ENCODE measurements at places on chromosomes 11 and 22.
A peak's percentile ranks its signal among the peaks of the same experiment; 100 is the strongest.

- DNase-seq, result no peak
Measured at GRCh38 chr22:50118129-50118528, 28.3 kb downstream of the MOV10L1 start.

- peak; percentile 78 for DNase-seq
Measured at GRCh38 chr22:45531441-45532234, 29.0 kb downstream of the FBLN1 start.

DNA sequence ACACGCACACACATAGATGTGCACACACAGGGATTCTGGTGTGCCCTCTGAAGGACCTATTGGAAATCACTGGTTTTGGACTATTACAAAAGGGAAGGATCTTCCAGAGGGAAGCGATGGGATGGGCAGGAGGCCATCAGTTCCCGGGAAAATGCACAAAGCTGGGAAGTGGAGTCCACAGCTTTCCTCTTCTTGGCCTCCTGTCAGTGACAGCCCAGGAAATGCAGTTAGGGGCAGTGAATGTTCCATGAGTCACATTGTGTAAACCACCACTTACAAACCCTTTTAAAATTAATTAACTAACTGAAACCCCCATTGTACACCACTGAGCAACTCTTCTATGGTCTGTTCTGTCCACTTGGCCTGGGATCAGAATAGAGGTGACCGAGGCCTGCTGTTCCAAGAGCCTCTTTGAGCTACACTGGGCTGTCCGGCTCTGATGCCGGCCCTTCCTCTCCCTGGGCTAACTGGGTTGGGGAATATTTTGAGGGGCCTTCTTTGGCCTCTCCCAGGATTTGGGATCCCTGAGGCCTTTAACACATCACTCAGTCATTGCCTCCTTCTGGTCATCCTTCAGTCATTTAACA is 137.7 kb downstream of the FEZ1 start:
- DNase-seq, result no peak

- DNase-seq, result no peak
Measured at GRCh38 chr22:45190202-45190872, 26.6 kb downstream of the NUP50 start.

DNA sequence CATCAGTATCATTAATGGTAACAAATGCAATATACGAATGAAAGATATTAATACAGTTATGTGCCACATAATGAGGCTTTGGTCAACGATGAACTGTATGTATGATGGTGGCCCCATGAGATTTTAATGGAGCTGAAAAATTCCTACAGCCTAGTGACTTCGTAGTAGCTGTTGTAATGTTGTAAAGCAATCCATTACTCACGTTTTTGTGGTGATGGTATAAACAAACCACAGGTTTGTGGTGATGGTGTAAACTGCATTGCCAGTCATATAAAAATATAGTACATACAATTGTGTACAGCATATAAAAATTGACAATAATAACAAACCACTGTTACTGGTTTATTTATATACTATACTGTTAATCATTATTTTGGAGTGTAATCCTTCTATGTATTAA is 27.4 kb upstream of the GRIA4 start:
- DNase-seq, result peak; percentile 2

DNA sequence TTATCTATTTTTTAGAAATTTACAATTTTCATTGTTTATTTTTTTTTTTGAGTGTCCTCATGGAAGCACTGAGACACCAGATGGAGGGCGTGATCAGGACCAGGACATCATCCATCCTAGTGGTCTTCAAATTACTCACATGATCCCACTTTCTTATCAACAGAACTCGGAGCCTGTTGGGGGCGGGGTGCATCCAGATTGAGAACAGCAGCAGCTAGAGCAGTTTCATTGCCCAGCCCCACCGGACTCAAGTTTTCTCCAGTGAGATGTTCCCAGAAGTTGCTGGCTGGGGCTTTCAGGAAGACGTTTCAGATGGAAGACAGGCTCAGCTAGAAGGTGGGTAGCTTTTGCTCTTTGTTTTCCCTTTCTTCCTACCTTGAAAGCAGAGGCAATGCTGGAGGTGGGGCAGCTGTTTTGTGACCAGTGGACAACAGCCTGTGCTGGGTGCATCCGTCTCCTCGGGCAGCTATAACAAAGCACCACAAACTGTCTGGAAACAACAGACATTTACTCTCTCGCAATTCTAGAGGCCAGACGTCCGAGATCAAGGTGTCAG is 562.1 kb downstream of the TBC1D22A start:
- no peak for DNase-seq

GRCh38 chr11:98842187-98842586 is 178.6 kb upstream of the CNTN5 start:
- no peak for DNase-seq

- no peak for DNase-seq
Measured at GRCh38 chr11:73510877-73511276, 87.0 kb downstream of the FAM168A start.

- DNase-seq, result no peak
Measured at GRCh38 chr11:106233191-106233590, 155.7 kb downstream of the AASDHPPT start.

DNA sequence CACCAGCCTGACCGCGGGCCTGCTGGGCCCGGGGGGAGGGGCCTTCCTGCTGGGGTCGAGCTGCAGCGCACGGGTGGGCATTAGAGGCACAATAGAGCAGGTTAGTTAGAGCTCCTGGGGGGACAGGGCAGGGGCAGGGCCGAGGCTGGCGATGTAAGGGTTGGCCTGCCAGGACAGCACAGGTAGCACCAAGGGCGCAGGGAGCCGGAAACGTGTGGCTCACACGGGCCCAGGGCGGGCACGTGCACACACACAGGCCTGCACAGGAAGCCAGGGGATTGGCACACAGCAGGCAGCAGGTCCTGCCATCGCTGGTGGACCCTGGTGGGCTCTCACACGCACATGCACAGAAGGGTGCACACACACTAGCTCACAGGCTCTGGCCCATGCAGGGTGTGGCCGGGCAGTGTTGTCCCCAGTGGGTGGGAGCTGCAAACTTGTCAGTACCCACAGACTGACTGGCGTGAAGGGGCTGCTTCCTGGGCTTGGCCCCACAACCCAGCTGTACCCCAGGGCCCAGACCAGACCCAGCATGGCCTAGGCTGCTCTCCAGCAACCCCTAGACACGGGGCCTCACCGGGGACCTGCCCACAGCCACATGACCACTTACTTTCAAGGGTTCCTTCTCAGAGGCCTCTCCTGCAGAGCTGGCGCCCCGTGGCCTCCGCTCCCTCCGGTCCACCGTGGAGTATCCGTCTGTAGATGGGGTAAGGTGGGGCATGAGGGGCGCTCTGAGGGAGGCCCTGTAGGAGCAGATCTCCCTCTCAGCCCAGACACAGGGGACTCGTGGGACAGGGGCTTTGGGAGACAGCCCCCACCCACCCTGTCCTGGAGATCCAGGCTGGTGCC is 29.9 kb upstream of the TXNRD2 start:
- no peak for DNase-seq

DNA sequence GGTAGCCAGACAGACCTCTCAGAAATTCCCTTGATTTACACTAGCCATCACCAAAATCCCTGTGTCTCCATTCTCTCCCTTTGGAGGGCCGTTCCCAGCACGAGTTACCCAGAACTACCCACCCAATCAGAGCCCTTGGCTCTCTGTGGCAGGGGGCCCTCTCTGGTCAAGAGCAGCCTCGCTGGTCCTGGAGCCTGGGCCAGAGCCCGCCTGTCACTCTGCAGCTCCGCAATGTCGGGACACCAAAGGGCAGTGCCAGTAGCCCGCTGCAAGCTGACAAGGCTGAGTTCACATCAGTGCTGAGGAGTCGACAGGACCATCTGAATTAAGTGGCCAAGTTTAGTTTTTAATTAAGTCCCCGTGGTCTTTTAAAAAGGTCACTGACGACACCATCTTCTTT is 241.6 kb downstream of the ST3GAL4 start:
- DNase-seq, result no peak

DNA sequence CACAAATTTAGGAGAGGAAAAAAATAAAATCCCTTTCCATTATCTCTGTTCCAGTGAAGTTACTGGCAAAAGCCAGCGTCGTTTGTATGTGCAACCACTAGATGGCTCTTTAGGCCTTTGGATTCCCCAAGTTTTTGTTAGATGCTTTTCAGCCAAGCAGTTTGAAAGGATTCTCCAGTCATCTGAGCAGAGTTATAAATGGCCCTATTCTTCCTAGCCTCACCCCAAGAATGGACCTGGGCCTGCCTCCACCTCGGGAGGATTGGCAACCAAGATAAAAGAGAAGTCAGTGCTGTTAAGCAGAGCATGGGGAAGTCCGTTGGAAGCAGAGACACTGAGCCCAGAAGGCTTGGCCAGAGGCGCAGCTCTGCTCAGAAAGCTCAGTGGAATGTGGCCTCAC is 15.4 kb downstream of the FAM181B start:
- peak; percentile 57 for DNase-seq

- no peak for DNase-seq
Measured at GRCh38 chr22:34429314-34429713, 509.0 kb upstream of the LARGE1 start.

DNA sequence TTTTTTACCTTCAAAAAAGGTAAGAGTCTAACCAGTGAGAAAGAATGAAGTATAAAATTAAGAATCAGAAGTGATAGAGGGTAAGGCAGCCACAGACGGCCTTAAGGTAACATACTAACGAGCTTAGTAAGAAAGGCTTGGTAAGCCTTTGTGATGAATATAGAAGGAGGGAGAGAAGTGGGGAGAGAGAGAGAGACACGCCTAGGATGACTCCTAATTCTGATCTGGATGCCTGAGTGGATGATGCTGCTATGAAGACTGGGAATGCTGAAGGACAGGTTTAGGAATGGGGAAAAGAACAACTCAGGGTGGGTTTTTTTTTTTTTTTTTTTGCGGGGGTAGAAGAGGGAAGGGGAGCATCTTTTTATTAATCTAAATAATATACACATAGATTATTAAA is 4.8 kb downstream of the FBXO3 start:
- DNase-seq, result peak; percentile 92

GRCh38 chr11:38538866-38539680 is 1941.0 kb upstream of the RAG2 start:
- DNase-seq, result no peak

GRCh38 chr11:4134806-4135205 is 40.2 kb downstream of the RRM1 start:
- DNase-seq, result peak; percentile 55

- peak; percentile 92 for DNase-seq
Measured at GRCh38 chr22:39928536-39929520, 27.9 kb downstream of the GRAP2 start.

- DNase-seq, result no peak
Measured at GRCh38 chr11:107824668-107825369, 33.8 kb downstream of the SLC35F2 start.

DNA sequence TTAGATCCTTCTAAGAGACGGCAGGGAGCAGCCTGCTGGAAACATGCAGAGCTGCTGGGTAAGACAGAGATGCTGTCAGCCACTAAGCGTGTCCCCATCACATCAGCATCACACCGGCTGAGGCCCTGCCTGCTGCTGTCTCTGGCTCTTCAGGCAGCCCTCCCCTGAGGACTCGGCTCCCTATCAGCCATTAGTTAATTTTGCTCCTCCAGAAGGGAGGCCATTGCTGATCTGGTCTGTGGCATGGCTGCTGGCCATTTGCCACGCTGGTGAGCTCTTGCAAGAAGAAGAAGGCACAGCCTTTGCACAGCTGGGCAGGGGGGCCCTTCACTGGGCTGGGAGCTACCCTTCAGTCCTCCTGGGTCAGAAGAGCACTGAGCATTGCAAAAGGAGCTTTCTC is 131.2 kb upstream of the PARVA start:
- no peak for DNase-seq

GRCh38 chr11:6474413-6474792 is 662 bp upstream of the TRIM3 start:
- no peak for DNase-seq

DNA sequence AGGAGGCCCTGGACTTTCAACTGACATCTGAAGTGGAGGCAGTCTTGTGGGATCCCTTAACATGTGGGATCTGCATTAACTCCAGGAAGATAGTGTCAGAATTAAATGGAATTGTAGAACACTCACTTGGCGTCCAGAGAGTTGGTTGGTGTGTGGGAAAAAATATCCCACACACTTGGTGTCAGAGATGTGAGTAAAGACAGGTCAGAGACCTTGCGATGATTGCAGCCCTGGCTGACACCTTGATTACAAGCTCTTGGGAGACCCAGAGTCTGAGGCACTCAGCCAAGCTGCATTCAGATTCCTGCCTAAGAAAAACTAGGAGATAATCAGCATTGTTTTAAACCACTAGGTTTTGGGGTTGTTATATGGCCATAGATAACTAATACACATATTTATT is 7.2 kb upstream of the TPCN2 start:
- DNase-seq, result no peak

- DNase-seq, result no peak
Measured at GRCh38 chr11:923691-924405, 1.8 kb upstream of the AP2A2 start.

DNA sequence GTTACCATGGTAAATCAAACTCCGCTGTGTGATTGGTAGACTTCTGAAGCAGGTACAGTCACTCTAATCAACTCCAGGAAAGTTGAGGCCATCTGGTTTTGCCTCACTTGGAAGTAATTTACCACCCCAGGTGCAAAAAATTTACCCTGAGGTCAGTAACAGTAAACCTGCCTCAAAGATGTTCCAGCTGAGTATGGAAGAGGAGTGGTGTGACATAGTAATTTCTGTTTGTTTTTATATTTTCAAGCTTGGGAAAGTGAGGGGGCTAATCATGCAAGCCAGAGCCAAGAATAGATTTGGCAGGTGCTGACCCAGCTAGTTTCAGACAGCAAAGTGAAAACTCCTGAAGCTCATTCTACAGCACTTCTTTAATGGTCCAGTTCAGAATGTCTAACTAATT is 691.6 kb downstream of the NTM start:
- DNase-seq, result no peak

DNA sequence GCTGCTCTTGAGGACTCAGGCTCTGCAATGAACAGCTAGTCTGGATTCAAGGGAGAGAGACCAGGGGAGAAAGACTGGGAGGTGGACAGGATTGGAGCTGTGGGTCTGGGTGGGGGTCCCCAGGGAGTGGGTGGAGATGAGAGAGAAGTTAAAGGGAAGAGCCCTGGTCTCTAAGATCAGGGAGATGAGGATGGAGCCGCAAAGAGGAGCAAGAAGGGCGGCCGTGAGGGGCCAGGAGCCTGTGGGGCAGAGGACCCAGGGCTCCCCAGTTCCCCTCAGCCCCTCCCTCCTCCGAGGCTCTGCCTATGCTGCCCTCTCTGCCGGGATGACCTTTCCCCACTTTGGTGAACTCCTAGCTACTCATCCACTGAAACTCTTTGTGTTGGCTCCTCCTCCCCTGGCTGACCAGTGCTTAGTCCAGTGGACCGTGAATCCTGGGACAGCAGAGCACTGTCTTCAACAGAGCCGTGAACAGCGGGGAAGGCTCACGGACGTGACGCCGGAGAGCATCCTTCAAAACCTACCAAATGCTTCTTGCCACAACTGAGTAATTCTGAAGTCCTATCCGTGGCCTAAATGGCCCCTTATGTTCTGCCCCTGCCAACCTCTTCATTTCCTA is 16.4 kb upstream of the RFPL3 start:
- no peak for DNase-seq

- no peak for DNase-seq
Measured at GRCh38 chr11:86427441-86427840, 52.8 kb downstream of the CCDC81 start.

GRCh38 chr11:62344210-62344609 is 7.0 kb downstream of the ASRGL1 start:
- no peak for DNase-seq

GRCh38 chr11:120334332-120334731 is 1.9 kb upstream of the ARHGEF12 start:
- DNase-seq, result no peak

- DNase-seq, result no peak
Measured at GRCh38 chr11:85721191-85721590, 35.2 kb upstream of the CCDC89 start.

- peak; percentile 40 for DNase-seq
Measured at GRCh38 chr11:77113382-77114088, 10.9 kb downstream of the OMP start.
